ENCODE measurements at places on chromosomes 12 and 14. TPM values are rescaled to one million over a fixed set of nuclear protein-coding genes. Genes with fewer than 3 reads are reported as not detected.

P2RX7 gene
- total RNA-seq: 2.7 TPM

FERMT2 gene
- total RNA-seq: 124 TPM

SMARCD1 gene
- 49.3 TPM for total RNA-seq

RDH12 gene
- 0.31 TPM for total RNA-seq

FLVCR2 gene
- 2.5 TPM for total RNA-seq

DYRK4 gene
- total RNA-seq: 23.9 TPM

NANOG gene
- not detected for total RNA-seq

TC2N gene
- 22.8 TPM for total RNA-seq

CRACR2A gene
- 1.1 TPM for total RNA-seq

ANKRD33 gene
- total RNA-seq: not detected

CCDC60 gene
- total RNA-seq: not detected
